ENCODE measurements at places on chromosomes 3 and 15.

GRCh38 chr15:101122266-101122665 is 129.6 kb downstream of the CHSY1 start:
- no peak for DNase-seq

- DNase-seq: no peak
These were observed 70.3 kb upstream of the SMAD3 start for GRCh38 chr15:66994927-66995656.

DNA sequence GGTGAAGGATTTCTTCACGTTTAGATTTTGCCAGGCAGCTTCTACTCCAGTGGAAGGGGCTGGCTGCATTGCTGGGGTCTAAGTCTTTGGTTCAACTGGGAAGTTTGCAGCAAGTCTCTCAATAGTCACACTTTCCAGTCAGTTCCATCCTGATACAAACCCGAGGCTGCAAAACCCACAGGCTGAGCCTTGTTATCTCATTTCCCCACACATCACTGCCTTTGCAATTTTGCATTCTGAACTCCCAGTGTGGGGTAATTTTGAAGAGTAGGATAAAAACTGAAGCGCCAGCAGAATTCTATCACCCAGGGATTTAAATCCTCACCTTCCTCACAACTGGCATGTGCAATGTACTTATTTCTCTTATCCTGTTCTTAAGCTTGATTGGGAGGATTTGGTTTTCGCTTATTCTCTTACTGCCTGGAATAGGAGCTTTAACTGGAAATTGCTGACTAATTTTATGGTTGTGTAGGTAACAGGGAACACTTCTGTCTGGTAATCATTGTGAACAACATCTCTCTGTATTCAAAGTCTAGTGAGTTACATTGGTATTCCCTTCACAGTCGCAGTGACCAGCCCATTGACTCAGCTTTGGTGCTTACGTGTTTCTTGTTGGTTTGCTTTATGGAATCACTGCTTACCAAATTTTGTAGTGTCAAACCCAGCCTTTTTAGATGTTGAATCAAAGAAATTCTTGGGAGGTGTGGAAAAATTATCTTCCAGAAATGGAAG is 142.0 kb upstream of the TOPAZ1 start:
- peak; percentile 48 for DNase-seq

DNA sequence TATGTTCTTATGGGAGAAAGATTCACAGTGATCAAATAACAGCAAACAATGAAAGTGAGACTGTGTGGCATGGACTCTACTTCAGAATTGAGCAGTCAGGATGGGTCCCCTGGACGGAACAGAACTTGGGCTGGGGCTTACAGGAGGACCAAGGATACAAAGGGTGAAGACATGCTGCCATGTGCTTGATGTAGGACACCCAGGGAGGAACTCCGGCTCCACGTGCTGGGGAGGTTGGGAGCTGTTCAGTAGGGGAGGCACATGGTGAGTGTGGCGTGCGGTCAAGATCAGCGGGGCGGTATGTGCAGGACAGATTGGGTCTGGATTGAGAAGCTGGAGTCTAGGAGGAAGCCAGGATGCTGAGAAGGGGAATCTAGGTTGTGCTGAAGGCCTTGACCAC is 32.6 kb downstream of the PPCDC start:
- no peak for DNase-seq

GRCh38 chr15:76512971-76513370 is 176.4 kb downstream of the ISL2 start:
- DNase-seq: no peak

DNA sequence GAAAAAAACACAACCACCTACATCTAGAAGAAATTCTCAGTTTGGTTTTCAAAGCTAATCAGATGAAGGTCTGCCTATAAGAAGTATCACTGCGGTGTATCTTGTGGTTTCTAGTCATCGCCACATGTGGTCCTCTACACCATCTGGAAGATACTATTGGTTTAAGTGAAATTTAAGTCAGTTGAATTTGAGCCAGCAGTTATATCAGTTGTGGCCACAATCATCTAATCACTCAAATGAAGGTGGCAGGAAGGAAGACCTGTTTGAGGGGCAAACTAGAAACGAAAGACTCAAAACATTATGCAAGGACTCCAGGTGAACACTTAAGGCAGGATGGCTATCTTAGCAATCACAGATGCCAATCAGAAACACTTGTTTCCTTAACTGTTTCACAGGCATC is 48.7 kb downstream of the ETV5 start:
- DNase-seq: no peak

DNA sequence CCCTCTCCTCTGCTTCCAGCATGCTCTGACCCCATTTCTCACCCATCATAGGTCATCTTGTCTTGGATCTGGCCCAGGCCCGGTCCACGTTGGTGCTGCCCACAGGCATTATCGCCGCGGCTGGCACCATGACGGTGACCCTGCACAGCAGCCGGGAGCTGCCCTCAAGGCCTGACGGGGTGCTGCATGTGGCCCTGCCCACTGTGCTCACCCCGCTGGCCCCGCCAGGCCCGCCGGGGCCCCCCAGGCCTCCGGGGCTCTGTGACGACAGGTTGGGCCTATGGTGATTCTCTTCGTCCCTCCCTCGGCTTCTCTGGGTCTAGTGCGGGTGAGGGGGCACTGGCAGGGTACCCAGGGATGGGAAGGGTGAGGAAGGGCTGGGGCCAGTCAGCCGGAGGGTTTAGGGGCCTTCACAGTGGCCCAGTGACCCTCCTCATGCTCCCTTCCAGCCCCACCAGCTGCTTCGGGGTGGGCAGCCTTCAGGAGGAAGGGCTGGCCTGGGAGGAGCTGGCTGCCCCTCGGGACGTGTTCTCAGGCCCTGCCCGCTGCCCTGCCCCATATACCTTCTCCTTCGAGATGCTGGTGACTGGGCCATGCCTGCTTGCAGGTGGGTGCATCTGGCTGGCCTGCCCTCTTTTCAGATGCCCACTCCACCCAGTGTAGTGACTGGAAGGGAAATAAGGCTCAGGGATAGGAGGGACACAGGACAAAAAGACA is 3.9 kb downstream of the VWA5B2 start:
- DNase-seq: no peak

GRCh38 chr3:3734881-3735280 is 64.3 kb upstream of the LRRN1 start:
- no peak for DNase-seq

- peak; percentile 46 for DNase-seq
These were observed 24.8 kb downstream of the VGLL4 start for GRCh38 chr3:11618904-11619303.

DNA sequence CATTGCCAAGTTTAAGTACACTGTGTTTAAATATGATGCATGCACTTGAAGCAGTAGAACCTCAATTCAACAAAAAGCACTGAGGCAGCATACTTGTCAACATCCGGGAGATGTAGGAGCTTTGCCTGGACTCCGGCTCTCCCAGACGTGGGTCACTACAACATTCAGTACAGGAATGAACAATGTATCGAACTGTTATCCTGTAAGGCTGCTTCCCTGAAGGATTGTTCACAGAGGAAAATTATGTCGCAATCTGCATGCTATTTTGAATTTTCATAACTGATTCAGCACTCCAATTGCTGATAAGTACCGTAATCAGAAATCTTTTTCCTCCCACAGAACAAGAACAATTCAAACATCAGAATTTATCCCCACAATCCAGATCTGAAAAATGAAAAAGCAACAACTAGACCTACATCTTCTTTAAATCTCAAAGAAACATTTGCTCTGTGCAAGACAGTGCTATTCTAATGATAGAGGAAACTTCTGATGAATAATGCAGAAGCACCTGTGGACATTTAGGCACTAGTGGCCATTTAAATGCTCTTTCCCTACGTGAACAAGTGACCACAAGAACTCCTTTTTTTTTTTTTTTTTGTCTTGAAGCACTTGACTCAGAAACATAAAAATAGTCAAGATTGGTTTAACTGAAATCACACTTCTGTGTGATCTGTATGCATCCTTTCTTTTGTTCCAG is 113.4 kb downstream of the PLCH1 start:
- DNase-seq: no peak

DNA sequence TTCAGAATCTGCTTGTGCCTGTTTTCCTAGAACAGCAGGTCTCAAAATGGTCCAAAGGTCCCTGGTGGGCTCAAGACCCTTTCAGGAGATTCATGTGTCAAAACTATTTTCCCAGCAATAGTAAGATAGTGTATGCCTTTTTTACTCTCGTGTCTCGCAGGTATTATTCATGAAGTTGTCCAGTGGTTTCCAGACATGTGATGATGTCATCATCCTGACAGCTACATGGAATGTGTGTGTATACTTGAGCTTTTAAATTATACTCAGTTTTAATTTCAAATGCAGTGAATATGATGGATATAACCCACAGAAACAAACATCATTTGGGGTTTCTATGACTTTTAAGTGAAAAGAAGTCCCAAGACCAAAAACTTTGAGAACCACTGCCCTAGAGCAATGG is 288.6 kb downstream of the NTRK3 start:
- DNase-seq: no peak

DNA sequence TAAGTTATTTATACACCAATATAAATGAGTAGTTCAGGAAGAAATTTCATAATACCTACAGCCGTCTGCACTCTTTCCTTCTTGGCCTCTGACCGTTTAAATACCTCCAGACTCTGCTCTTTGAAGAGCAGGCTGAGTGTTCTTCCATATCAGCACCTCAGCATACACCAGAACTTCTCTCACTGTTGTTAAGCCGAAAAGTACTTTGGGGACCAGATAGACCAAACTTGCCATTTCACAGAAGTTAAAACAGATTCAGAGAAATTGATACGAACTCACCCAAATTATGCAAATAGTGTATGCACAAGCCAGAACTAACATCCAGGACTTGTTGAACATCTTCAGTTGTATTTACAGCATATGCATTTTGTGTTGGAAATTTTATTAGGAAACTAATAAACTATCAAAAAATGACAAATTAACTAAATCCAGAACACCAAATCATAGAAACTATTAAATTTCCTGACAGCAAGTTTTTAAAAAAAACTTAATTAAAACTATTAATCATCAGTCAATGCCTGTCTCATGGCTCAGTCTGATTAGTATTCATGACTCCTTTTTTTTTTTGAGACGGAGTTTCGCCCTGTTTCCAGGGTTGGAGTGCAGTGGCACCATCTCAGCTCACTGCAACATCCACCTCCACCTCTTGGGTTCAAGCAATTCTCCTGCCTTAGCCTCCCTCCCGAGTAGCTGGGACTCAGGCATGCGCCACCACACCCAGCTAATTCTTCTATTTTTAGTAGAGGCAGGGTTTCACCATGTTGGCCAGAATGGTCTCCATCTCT is 24.1 kb downstream of the CGGBP1 start:
- DNase-seq: no peak

GRCh38 chr15:40118473-40118872 is 9.8 kb upstream of the BMF start:
- no peak for DNase-seq

DNA sequence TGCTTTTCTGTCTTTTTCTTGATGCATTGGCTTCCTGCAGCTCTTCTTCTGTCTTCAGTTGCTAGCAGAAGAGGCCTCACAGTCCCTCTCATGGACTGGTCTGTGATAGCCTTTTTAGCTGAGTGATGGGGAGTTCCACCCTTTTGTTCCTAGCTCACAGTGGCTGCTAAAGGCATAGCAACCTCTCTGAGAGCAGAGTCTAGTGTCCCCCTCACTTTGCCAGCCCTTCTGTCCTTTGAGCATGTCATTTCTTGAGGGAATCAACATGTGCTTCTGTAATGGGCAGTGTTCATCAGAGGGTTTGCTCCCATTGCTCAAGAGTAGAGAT is 44.4 kb downstream of the GAP43 start:
- DNase-seq: no peak

DNA sequence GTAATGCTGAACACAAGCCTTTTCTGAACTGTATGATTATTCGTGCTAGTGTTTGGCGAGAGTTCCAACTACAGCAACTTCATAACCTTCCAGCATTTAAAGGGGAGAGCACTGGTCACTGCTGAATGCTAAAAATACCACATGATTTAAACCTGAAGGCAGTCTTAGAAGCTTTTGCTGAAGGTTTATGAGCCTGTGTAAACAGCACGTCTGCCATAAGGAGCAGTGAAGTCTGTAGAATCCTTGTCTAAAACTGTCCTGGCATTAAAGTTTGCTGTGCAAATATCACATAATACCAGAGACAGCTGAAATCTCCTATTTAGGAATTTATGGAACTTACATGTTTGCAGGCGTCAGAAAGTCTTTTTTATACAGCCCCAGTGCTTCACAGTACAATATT is 5.9 kb downstream of the SATB1 start:
- no peak for DNase-seq

DNA sequence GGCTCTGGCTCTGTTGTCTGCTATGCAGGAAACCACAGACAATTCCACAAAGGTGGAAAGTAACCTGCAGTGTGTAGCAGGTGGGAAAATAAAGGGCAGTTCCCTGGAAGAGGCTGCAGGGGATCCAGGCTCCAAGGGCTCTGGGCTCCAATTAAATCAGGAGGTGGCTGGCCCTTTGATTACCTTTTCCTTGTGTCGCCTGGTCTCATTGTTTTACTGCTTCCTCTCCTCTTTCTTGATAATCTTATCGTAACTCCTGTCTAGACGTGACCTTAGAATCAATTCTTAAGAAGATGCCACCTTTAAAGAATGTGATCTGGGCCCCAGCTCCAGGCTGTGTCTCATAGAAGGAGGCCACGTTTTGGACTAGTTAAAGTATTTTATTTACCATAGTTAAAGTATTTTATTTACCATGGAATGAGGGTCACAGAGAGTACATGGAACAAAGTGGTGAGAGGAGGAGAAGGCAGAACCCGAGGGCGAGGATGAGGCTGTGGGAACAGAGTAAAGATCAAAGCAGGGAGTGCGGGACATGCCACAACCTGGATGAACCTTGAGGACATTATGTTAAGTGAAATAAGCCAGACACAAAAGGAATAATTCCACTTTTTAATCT is 237.5 kb upstream of the STT3B start:
- DNase-seq: no peak

DNA sequence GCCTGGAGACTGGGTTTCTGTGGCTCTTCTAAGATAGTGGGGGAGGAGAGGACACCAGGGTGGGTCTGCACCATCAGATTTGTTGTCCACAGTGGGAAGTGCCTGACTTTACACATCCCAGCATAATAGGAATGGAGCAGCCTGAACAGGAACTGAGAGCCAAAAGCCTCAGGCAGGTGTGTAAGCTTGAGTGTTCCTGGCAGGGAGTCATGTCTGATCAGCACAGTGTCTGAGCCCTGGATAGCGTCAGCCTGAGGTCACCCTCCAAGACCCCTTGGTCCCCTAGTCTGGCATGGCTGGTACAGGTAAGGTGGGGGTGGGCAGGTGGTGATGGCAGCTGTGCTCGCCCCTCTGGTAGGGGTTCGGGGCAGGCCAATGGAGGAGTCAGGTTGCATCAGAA is 20.2 kb downstream of the INSYN1 start:
- DNase-seq: no peak

DNA sequence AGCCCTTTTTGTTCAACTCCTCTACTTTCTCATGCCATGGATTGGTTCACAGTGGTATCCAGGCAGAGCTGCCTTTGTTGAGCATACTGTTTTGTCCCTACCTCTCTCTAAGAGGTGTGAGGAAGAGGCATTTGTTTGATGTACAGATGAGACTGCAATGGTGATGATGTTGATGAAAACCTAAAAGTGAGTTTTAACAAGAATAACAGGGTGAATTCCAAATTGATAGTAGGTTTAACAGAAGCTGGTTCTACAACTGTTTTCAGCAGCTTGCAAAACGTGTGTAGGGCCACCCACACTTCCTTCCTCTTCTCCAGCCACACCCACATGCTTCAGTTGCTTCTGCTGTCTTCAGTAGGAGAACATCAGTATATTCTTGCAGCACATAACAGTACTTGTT is 10.2 kb downstream of the SNRK start:
- DNase-seq: no peak
